ENCODE measurements at places on chromosomes 2 and 18.

- DNase-seq, result no peak
- peak overlapping the region; percentile 98 for H3K4me3 ChIP-seq
- no peaks in the 10 kb centered on the region for H3K27me3 ChIP-seq
- peak overlapping the region; percentile 71 for H3K27ac ChIP-seq
- H3K4me1 ChIP-seq, result peaks cover 4% of the 10 kb centered on the region
Measured at GRCh38 chr2:36964496-36965058, 1.8 kb downstream of the STRN start.

DNA sequence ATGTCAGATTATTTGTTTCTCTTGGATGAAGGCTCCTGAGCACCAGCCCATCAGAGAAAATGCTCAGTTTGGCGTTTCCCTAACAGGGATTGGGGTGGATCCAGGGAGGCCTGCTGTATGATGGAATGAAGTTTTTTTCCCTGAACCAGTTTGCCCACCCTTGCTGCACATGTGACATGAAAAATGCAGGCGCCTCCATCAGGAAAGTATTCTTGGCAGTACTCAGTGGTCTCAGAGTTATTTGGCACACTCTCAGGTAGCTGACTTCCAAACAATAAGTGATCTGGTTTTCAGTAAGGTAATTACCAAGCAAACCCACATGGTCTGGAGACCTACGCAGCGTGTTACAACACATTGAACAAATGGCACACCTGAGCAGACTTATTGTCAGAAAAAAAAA is 254.9 kb downstream of the PAX3 start:
- DNase-seq, result no peak
- no peaks in the 10 kb centered on the region for H3K36me3 ChIP-seq

DNA sequence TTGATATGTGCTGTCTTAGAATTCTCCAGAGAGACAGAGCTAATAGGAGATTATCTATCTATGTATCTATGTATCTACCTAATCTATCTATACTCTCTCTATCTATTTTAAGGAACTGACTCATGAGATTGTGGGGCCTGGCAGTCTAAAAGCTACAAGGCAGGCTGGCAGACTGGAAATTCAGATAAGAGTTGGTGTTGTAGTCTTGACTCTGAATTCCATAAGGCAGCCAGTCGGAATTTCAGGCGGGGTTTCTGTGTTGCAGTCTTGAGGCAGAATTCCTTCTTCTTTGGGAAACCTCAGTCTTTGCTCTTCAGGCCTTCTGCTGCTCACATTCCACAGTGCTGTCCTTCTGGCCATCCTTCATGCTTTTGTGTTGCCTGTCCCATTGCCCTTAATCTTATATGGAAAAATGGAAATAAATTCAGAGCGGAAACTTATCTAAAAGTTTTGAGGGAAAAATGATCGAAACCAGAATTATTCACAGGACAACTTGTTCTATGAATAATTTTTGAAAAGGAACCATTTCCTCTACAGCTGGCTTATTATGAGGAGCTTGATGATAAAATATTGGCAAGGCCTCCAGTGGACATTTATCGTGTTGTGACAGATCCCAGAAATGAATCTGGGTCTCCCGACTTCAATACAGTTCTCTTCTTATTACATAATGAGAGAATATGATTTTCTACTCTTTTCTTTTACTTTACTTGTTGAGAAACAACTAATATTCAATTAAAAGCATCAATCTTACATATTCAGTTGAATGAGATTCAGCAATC is 10.8 kb downstream of the IL1RL1 start:
- no peak overlapping the region for H3K4me3 ChIP-seq
- no peak for DNase-seq
- no peak overlapping the region for H3K27ac ChIP-seq
- H3K4me1 ChIP-seq, result no peaks in the 10 kb centered on the region

GRCh38 chr18:34189656-34190435 is 34.9 kb downstream of the NOL4 start:
- no peak for DNase-seq
- H3K4me3 ChIP-seq, result no peak overlapping the region
- H3K4me1 ChIP-seq, result no peaks in the 10 kb centered on the region
- no peak overlapping the region for H3K27ac ChIP-seq
- no peaks in the 10 kb centered on the region for H3K27me3 ChIP-seq

DNA sequence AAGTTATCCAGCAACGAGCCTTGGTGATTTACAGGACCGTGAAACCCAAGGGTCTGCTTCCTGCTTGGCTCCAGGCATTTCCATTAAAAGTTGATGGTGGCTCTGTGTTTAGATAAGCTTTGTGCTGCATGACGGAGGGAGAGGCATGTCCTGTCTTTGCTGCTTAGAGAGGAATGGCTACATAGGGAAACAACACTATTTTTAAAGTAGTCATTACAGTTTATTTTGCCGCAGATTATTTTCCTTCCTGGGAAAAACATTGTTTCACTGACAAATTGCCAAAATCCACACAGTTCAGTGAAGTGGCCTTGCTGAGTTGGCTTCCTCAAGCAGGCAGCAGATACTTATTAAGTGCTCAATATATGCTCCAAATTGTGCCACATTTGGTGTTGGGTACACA is 98.5 kb downstream of the THSD7B start:
- no peak for DNase-seq
- no peaks in the 10 kb centered on the region for H3K36me3 ChIP-seq
- H3K27me3 ChIP-seq, result no peaks in the 10 kb centered on the region
- H3K4me1 ChIP-seq, result no peaks in the 10 kb centered on the region

- no peak overlapping the region for H3K4me3 ChIP-seq
- H3K4me1 ChIP-seq, result no peaks in the 10 kb centered on the region
- H3K36me3 ChIP-seq, result no peaks in the 10 kb centered on the region
- no peak overlapping the region for H3K27ac ChIP-seq
Measured at GRCh38 chr2:229212241-229212640, 58.8 kb downstream of the PID1 start.

GRCh38 chr2:25817630-25818029 is 60.7 kb downstream of the ASXL2 start:
- peak; percentile 38 for DNase-seq
- peak overlapping the region; percentile 44 for H3K27ac ChIP-seq
- 0 out of 2 replicates have a peak overlapping the region, but pooled peaks have one; percentile 22 for H3K4me3 ChIP-seq
- H3K4me1 ChIP-seq, result peaks cover 12% of the 10 kb centered on the region

DNA sequence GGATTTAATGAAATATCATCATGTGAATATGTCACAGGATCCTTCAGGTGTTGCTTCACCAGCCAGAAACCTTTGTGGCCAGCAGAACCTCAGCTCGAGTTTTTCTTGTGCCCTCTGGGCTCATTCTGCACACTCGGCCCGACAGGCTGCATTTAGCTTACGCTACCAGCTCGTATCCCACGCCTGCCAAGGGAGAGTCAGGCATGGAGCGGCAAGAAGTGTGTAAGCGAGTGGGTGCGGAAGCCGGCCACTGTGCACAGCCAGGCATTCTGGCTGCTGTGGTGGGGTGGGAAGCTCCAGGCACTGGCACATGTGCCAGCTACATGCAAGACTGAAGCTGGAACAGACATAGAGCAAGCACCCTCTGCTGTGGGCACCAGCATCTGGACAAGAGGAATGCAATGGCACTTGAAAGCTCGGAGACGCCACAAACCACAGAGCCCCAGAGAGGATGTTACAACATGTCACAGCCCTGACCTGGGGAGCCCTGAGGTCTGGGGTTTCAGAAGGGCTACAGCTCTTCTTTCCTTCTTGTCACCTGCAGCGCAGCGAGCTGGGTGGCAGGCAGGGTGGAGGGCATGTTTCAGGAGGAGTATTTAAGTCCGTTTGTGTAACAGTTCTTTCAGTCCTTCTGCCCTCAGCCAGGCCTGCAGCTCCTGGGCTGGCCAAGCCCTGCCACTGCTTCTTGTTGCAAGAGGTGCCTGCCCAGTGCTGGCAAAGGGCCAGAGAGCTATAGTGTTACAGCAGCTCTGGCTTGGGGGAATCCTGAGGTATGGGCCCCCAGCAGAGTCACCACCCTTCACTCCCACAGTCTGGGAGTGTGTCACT is 257.3 kb upstream of the HNMT start:
- DNase-seq, result no peak
- H3K4me3 ChIP-seq, result no peak overlapping the region
- H3K27ac ChIP-seq, result no peak overlapping the region
- no peaks in the 10 kb centered on the region for H3K36me3 ChIP-seq

GRCh38 chr2:170771421-170771937 is 1.3 kb downstream of the ERICH2 start:
- peaks cover 13% of the 10 kb centered on the region for H3K27me3 ChIP-seq
- H3K36me3 ChIP-seq, result no peaks in the 10 kb centered on the region
- H3K4me1 ChIP-seq, result no peaks in the 10 kb centered on the region
- H3K27ac ChIP-seq, result no peak overlapping the region

- no peak overlapping the region for H3K27ac ChIP-seq
- H3K36me3 ChIP-seq, result no peaks in the 10 kb centered on the region
- H3K27me3 ChIP-seq, result no peaks in the 10 kb centered on the region
- H3K4me3 ChIP-seq, result no peak overlapping the region
- H3K4me1 ChIP-seq, result no peaks in the 10 kb centered on the region
- no peak for DNase-seq
Measured at GRCh38 chr18:478681-479080, 21.8 kb downstream of the COLEC12 start.

DNA sequence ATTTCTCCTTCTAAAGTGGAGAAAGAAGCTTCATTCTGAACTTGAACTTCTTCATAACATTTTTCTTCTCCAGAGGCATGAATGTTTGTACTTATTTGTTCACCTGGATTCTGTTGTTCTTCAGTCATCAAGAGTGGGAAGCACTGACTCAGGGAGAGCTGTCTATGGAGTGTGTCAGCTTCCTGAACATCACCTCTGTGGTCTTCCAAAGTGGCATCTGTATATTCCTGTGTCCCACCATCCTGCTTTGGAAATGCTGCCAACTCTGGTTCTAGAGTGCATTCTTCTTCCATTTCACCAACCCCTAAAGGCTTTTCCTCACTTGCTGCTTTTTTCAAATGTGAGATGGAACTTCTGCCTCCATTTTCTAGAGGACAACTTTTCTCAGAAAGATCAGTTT is 59.5 kb downstream of the TTN start:
- DNase-seq, result no peak
- no peak overlapping the region for H3K4me3 ChIP-seq
- no peaks in the 10 kb centered on the region for H3K36me3 ChIP-seq
- H3K4me1 ChIP-seq, result no peaks in the 10 kb centered on the region

DNA sequence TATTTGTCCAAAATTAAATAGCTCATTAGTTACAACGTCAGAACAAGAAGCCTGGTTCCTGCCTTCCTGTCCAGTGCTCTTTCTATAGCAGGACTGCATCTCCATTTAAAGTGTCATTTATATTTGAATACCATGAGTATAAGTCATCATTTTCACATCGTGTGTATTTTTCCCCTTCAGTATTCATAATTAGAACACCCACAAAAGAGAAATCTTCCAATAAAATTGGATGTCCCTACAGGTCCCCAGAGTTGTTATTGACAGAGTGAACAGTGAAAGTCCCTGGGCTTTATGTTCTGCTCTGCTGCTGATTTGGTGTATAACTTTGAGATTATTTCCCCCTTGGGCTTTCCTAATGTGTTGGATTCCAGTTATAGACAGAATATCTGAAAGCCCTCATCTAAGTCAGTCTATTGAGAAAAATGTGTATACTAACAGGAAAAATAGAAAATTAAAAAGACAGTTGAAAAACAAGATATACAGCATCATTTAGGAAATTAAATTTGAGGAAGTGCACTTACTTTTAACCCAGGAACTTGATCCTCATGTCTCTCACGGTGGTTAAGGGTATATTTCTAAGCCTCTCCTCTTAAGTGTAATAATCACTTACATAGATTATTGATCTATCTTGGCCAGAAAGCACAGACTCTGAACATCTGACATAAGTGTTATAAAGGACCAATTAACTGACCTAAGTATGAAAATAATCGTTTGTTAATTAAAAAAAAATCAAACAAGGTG is 15.2 kb upstream of the REV1 start:
- H3K27ac ChIP-seq, result no peak overlapping the region
- DNase-seq, result no peak
- no peaks in the 10 kb centered on the region for H3K36me3 ChIP-seq
- no peaks in the 10 kb centered on the region for H3K27me3 ChIP-seq

DNA sequence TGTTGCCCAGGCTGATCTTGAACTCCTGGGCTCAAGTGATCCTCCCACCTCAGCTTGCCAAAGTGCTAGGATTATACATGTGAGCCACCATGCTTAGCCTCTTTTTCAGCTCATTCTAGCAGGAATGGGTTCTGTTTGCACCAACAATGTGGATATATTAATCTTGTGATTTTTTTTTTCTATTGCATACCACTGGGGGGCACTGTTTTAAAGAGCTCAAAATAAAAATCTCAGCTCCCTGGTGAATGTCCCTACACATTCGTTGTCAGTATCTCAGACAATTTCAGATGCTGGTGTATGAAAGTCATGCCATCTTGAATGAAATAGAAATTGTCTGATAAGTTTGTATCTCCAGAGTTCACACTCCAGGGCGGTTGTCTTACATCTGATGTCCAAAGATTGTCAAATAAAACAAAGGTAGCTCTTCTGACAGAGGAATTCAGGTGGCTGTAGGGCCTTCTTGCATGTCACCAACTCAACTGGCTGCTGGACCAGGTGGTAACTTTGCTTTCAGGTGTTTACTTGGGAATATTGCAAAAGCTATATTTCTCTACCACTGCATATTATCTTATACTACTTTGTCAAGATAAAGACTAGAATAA is 3.1 kb upstream of the MATN3 start:
- peaks cover 16% of the 10 kb centered on the region for H3K27me3 ChIP-seq
- DNase-seq, result peak; percentile 7
- no peak overlapping the region for H3K27ac ChIP-seq
- H3K36me3 ChIP-seq, result no peaks in the 10 kb centered on the region

DNA sequence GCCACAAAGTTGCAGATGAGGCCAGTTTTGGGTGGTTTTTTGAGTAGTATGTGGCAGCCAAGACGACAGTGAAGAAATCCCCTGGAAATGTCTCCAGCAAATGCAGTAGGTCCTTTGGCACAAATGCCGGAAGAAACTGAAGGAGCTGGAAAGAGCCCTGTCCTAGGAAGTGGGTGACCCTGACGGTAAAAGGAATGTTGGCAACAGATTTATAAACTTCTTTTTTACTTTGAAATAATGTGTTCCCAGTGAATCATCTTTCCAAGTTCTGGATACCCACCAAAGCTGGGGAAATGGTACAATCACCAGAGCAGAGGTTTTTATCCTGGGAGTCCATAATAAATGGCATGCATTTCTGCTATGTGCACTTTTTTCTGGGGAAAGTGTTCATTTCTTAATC is 112.9 kb downstream of the CSRNP3 start:
- no peak overlapping the region for H3K4me3 ChIP-seq
- no peaks in the 10 kb centered on the region for H3K36me3 ChIP-seq
- DNase-seq, result no peak
- no peak overlapping the region for H3K27ac ChIP-seq
- H3K27me3 ChIP-seq, result peaks cover 2% of the 10 kb centered on the region
- peaks cover 3% of the 10 kb centered on the region for H3K4me1 ChIP-seq

- no peaks in the 10 kb centered on the region for H3K27me3 ChIP-seq
- H3K27ac ChIP-seq, result no peak overlapping the region
- no peaks in the 10 kb centered on the region for H3K4me1 ChIP-seq
- no peak for DNase-seq
- peaks cover 7% of the 10 kb centered on the region for H3K36me3 ChIP-seq
- H3K4me3 ChIP-seq, result no peak overlapping the region
Measured at GRCh38 chr2:23782126-23782525, 144.8 kb downstream of the ATAD2B start.

Data from GM12878 (cell line).